Urinary bladder (tissue), 4 donors: ENCODE measurements at places on chromosomes 11 and 22. TPM values are rescaled to one million over a fixed set of nuclear protein-coding genes. Genes with fewer than 3 reads are reported as not detected.
A peak's percentile ranks its signal among the peaks of the same experiment; 100 is the strongest.

Gene OR52E8
- not detected for polyA plus RNA-seq

GRCh38 chr22:48449466-48450187, 1378.0 kb downstream of the BRD1 start:
- no peak for DNase-seq

DNA sequence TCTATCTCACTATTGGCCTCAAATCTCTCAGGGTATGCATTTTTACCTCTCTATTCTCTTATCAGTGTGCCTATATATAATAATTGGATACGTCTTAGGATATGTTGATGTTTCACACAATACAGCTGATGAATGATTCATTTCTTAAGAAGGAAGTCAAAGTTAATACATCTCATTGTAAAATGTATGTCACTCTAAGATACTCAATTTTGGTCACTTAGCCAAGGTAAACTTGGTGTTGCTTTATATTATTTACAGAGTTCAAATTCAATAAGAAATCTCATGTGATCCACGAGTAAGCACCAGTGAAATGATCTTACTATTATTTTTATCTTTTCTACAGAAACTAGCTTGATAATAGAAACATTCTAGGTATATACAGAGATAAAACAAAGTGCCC, 1266.5 kb downstream of the JRKL start:
- DNase-seq: no peak

- DNase-seq: no peak
Measured at GRCh38 chr11:35272391-35272902, 133.5 kb downstream of the CD44 start.

DNA sequence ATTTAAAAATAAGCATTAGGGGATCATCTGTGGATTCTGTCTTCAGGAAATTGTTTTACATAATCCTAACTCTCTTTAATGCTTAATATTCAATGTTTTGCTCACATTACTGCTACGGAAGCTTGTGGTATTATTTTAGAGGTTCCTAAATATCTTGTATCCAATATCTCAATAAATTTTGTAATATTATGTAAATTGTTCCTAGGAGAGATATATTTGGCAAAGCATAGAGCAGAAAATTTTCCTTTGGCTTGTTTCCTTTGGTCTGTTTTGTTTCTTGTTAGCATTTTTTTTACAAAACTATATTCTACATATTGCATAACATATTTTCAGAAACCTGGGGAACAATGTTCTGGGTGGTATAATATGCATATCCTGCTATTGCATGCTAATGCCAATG, 144.8 kb downstream of the GRIA4 start:
- no peak for DNase-seq

DNA sequence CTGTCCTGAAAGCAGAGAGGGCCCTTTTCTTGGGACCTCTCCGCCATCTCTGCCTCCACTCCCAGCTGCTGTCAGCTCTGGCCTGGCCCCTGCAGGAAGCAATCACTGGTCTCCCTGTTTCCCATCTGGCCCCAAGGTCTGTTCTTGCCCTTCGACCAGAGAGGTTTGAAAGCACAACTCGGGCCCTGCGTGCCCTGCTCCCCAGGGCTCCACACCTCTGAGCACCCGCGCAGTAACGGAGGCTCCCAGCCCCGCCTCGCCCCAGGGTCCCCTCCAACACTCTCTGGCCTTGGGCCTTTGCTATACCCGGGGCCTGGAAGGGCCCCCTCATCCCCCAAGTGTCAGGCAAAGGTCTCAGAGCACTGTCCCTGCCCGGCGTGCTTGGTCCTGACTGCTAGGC, 7.8 kb upstream of the CD81 start:
- no peak for DNase-seq

DNA sequence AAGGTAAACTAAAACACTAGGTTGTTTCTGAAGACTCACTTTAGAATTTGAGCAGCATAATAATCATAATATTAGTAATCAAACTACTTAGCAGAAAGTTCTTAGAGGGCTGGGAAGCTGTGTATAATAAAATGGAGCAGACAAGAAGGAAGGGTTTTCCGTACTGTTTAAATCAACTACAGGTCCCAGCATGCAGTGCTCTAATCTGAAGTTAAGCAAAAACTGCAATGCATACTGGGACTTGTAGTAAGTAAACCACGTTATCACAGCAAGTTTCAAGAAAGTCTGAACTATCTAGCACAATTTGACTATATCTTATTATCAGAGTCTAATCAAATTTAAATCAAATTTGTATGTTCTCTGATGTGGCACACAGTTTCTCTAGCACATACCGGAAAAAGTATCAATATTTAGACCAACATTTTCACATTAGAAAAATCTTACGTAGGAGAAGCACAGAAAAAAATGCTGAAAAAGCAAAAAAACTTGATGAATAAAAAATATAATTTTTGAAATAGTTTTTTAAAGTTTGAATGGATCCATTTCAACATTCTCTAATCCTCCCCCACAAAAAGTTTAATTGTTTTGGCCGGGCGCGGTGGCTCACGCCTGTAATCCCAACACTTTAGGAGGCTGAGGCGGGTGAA, 8.2 kb downstream of the PHF21A start:
- peak; percentile 42 for DNase-seq

Gene PDE2A
- 56.1 TPM for polyA plus RNA-seq

GRCh38 chr11:118938491-118939403, 13.0 kb upstream of the BCL9L start:
- no peak for DNase-seq

- no peak for DNase-seq
Measured at GRCh38 chr11:34454308-34455032, 15.7 kb downstream of the CAT start.

- DNase-seq: no peak
Measured at GRCh38 chr11:34493926-34494595, 19.5 kb downstream of the ELF5 start.

DNA sequence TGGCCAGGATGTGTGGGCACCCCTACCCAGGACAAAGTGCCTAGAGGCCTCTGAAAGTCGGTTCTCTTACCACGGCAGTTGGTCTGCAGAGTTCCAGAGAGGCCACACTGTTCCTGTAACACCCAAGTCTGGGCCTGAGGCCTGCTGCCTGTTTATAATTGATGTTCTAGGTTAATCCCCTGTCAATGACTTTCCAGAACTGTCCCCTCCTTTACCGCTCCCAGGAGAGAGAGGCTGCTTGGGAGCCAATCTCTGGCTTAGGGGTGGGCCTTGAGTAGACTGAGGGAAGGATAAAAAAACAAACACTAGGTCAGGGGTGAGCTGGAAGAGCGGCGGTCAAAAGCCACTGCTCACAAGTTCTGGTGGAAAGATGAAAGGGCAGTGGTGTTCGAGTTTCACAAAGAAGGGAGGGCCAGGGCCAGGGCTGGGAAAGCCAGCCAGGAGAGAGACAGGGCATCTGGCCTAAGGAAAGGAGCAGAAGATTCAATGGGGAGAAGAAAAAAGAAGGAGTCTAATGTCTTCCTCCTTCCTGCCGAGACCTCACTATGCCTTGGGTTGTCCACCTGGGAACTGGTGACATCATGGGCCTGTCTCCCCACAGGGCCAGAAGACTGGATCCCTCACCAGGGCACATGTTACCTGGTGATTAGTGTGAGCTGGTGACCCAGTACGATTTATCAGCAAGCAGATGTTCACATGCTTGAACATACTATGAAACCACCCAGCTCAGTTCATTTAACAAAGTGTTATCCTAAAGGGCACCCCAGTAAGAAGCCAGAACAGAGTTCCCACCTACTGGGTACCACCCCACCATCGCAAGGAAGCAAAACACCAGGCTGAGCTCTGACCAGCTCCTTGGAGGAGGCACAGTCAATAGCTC, 50.2 kb downstream of the PC start:
- no peak for DNase-seq

GRCh38 chr22:28674121-28674563, 5.5 kb downstream of the TTC28 start:
- DNase-seq: no peak

DNA sequence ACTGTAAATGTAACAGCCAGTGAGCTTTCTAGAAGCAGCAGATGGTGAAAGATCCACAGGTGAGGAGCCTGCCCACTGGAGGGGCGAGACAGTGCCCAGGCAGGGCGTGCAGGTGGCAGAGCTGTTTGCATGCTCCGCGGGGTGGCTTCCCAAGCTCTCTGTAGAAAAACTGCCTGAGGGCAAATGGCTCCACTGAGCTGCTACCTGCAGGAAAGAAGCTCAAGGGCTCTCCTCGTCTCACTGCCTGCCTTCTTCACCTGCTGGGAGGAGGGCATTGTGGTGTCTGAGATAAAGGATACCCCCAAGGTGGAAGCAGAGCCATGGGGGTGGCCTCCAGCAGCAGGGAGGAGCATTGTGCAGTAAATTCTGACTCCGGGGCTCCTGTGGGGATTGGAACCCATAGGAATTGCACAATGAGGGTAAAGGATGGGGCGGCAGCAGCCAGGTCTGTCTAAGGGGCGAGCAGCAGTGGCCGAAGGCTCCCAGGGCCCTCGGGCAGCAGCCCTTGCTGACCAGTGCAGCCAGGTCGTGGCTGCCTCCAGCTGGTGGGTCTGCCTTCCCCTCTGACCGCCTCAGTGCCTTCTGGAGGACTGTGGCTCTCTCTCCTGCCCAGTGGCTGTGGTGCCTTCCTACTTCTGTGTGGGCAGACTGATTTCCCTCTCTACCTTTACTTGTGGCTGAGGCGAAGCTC, 28.0 kb upstream of the CABP7 start:
- DNase-seq: no peak

Gene TBX1
- 1.4 TPM for polyA plus RNA-seq

- no peak for DNase-seq
Measured at GRCh38 chr11:94309757-94310156, 5.4 kb downstream of the IZUMO1R start.

DNA sequence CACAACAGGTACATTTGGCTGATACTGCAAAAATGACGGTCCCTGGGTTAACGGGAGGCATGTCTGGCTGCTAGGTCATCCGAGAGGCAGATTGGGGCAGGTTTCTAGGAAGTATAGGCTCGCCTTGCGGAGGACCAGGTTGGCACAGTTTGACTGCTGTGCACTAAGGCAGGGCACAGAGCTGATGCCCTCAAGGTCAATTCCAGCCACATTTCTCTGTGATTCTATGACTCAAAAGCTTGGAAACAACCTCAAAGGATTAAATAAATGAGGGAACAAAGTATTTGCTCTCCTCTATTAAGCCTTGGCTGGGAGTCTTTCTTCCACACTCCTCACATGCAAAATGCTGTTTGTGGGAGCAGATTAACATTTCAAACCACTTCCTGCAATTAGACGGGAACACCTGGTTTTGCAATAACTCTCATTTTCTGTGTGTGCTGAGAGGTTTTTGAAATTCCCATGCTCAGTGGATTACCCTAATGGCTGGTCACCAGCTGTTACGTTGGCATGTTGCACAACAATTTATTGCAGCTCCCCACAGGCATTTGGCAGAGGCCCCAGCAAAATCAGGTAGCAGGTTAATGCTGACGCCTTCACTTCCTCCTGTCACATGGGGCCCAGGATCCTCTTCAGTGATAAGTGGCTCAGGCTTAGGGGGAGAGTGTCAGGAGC, 61.0 kb upstream of the PLET1 start:
- no peak for DNase-seq

DNA sequence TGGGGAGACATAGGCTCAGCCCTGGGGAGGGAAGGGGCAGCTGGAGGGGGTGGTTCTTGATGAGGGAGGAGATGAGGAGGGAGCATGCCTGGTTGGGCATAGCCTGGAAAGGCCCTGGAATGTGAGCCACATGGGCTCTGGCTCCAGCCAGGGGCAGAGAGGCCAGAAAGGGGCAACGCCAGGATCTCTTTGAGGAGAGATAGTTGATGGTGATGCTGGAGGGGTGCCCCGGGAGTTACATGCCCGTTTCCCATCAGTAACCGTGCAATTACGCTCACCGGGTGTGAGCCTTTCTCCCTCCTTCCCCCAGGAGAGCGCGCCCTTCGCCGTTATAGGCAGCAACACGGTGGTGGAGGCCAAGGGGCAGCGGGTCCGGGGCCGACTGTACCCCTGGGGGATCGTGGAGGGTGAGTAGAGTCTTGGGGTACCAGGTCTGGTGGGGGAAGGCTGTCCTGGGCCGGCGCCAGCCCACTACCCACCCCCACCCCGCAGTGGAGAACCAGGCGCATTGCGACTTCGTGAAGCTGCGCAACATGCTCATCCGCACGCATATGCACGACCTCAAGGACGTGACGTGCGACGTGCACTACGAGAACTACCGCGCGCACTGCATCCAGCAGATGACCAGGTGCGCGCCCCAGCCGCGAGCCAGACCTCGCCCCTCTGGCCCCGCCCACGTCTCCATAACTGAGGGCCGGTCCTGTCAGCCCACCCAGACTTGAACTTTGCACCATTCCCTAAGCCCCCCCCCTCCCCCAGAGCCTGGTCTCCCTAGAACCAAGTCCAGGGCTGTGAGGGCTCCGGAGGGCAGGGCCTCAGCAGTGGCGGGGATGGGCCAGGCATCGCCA, 1.8 kb upstream of the GP1BB start:
- no peak for DNase-seq

Gene SLC37A4
- polyA plus RNA-seq: 9.8 TPM

DNA sequence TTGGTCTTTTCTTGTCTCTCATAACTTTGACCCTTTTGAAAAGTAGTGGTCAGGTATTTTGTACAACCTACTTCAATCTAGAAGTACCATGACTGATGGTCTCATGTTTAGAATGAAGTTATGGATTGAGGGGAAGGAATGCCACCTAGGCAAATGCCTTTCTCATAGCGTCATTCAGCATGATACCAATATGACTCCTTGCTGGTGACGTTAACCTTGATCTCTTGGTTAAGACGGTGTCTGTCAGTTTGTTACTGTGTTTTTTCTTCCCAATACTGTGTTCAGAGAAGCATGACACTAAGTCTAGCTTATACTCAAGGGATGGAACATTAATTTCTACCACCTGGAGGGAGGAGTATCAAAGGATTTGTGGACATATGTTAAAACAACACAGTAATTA, 130.9 kb downstream of the KIF18A start:
- DNase-seq: no peak

Gene ISX
- not detected for polyA plus RNA-seq

DNA sequence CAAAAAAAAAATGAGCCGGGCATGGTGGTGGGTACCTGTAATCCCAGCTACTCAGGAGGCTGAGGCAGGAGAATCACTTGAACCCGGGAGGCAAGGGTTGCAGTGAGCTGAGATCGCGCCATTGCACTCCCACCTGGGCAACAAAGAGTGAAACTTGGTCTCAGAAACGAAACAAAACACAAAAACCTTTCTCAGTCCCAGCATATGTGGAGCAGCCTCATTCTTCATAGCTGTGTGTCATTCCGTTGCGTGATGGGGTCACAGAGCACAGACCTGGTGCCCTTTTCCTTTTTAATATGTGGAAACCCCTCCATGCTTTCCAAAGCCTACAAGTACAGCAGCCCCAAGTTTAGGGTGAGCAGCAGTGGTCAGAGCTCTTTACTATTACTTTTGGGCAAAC, 13.7 kb downstream of the PEX26 start:
- no peak for DNase-seq

Gene MRPL40
- 33.3 TPM for polyA plus RNA-seq
